ENCODE measurements at places on chromosomes 16 and 17.

GRCh38 chr17:17815062-17815406, 21.8 kb downstream of the SREBF1 start:
- DNase-seq = no peak

DNA sequence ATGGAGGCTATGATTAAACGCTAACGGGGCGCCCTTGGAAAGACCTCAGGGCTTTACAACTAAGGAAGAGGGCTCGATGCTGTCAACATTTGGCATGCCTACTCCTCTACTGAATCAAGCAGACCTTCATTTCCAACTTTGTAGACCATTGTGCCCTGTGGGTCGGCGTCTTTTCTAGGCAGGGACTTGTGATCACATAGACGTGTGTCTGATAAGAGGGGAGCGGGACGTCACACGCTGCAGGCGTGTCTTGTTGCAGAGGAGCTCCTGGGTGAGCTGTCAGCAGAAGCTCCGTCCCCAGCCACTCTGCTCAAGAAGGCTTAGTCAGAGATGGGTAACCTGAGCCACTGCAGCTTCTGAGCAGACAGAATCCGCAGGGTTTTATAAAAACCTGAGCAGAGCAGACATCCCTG, 2.8 kb downstream of the MAPK8IP3 start:
- DNase-seq = no peak

DNA sequence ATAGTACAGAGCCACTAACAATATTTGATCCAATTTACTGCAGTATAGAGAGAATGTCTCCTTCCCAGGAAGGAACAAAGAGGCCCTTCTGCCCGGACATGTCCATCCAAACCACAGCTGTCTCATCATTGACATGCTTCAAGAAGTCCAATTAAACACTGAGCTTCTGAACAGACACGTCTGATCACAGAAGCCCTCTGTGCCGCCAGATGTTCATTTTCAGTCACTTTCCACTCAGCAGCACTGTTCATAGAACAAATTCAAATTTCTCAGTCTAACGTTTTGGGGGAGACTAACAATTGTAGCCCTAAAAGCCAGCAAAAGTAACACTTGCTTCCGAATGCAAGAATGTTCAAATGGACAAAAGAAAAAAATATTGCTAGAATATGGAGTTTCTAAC, 15.3 kb downstream of the ZC3H7A start:
- no peak for DNase-seq

DNA sequence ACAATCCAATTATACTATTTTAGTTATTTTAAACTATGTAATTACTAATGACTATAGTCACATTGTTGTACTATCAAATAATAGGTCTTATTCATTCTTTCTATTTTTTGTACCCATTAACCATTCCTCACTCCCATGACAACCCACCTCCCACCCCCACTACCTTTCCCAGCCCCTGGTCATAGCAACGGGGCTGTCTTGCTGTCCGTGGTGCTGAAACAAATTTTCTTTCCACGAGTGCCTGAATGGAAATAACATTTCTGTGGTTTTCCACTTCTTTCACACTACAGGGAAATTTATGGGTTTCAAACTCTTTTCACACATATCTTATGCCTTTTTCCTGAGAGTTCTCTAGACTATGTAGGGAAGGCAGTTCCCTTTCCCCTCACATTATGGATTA, 326.6 kb downstream of the PHKB start:
- no peak for DNase-seq

DNA sequence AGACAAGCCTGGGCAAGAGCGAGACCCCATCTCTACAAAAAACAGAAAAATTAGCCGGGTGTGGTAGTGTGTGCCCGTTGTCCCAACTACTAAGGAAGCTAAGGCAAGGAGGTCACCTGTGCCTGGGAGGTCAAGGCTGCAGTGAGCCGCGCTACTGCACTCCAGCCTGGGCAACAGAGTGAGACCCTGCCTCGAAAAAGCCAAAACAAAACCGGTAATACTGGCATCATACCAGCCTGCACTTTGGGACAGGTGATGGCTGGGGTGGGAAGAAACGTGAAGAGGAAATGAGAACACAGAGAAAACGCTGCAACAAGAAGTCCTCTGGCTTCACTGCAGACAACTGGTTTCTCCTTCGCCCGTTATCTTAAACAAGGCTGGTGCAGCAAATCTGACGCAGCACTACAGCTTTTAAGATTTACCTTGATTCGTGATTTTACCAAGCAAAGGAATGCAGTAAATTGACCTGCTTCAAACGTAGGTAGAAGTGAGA, 725 bp upstream of the CASC3 start:
- no peak for DNase-seq

DNA sequence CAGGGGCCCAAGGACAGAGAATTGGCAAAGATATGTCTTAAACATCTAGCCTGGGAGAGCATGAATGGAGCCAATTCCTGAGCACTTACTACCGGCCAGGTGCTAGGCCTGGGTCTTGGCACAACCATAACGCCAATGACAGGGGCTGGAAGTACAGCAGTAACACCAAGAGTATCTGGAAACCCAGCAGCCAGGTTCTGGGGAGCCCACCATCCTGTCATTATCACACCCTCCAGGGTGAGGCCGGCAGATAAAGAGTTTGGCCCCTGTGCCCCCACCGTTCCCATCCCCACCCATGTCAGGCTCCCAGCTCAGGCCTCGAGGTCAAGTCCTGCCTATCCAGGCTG, 508 bp upstream of the TMC8 start:
- no peak for DNase-seq

GRCh38 chr16:89646906-89647305, 10.6 kb downstream of the CHMP1A start:
- DNase-seq = no peak

DNA sequence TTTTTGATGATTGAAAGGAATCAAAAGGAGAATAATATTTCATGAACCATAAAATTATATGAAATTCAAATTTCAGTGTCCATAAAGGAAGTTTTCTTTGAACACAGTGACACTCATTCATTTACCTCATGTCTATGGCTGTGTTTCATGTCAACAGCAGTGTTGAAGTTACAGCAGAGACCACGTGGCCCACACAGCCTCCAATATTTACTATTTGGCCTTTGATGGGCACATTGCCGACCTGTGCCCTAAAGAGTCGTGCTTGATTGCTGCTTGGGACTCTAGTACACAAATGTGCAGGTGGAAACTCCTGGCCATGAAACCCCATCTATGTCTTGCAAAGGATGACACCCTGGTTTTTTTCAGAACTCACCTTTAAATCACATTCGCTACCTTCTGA, 57.0 kb downstream of the CES1 start:
- DNase-seq = no peak

- no peak for DNase-seq
Observed at GRCh38 chr17:71003736-71004135, 834.4 kb downstream of the KCNJ2 start.

GRCh38 chr16:83402967-83403366, 404.8 kb upstream of the HSBP1 start:
- no peak for DNase-seq

- DNase-seq = no peak
Observed at GRCh38 chr16:66266436-66267291, 99.8 kb upstream of the CDH5 start.

DNA sequence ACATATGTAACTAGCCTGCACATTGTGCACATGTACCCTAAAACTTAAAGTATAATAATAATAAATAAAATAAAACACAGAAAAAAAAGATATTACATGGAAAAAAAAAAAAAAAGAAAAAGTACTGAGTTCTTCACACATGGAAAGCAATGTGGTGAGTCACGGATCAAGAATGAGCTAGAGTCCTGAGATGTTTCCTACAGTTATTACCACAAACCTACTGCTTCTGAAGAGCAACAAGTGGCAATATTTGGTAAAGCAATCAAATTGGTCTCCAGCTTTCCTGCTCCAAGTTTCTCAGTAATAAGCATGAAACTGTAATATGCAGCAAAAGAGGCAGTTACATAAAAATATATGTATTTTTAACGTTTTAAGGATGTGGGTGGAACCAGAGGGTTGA, 223.3 kb upstream of the SALL1 start:
- no peak for DNase-seq

GRCh38 chr16:51053775-51054174, 97.3 kb downstream of the SALL1 start:
- DNase-seq = no peak

DNA sequence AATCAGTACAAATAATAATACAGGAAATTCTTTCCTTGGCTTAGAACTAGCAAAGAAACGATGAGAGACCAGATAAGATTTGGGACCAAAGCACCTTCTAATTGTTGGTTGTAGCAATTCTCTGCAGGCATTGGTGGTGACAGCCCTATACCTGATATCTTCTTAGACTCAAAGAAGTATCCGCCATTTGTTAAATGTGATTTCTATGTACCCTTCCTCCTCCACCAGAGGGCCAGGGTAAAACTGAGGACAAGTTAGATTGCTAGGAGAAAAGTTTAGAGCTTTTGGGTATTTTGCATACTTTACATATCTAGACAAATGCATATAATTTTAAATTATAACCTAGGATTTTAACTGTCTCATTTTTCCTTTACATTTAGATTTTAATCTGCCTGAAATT, 304.3 kb downstream of the HS3ST4 start:
- no peak for DNase-seq

DNA sequence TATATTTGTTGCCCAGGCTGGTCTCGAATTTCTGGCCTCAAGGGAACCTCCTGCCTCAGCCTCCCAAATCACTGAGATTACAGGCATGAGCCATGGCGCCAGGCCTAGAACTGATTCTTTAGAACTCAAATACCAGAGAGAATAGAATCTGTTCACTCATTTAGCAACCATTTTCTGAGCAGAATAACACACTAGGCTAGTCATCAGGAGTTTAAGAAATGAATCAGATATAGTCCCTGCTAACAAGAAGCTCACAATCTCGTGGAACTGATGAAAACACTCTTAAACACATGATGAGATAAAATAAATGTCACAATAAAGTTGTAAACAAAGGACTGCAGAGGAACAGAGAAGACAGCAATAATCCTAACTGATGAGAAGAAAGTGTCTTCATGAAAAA, 55.8 kb upstream of the ADCY9 start:
- DNase-seq = no peak

GRCh38 chr16:11143372-11144035, 112.5 kb downstream of the SOCS1 start:
- no peak for DNase-seq

DNA sequence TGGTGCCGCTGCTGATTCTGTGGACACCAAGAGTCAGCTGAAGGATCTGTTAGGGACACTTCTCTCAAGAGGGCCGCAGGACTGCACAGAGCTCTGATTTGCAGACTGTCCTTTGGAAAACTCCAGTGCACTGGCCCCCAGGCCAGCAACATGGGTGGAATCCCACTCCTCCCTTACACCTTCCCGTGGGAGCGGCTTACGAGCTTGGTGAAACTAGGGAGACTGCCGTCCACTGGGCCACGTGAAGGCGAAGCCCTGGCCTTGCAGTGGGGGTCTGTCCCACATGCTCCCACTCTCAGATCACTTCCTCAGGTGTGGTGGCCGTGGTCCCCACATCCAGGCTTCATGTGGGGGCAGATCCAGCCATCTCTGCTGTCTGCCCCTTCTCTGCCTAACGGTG, 36.4 kb downstream of the PSME3IP1 start:
- DNase-seq = no peak

- DNase-seq = no peak
Observed at GRCh38 chr16:54373534-54374520, 87.2 kb upstream of the IRX3 start.

DNA sequence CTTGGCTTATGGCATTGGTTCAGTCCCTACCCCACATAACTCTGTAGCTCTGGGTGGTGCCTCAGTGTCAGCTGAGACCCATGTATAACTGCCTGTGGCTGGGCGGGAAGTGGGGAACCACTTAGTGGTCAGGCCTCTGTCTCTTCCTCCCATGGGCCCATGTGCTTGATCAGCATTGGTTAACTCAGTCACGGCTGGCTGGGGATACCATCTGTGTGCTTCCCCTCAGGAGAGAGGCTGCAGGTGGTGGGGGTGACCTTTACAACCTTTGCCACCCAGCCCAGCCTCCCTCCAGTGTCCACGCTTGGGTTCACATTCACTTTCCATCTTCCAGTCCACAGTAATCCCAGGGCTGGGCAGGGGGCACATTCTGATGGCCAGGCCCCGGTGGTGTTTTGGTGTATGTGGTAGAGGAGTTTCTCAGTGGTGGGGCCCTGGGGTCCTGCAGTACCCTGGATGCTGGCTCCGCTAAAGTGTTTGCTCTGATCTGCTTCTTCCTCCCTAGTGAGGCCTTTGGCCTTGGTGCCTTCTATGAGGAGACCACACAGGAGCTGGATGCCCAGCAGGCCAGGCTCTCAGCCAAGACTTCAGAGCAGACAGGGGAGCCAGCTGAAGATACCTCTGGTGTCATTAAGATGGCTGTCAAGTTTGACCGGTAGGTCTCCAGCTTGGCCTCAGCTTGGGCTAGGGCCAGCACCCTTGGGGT, 10.2 kb upstream of the NFATC3 start:
- peak; percentile 45 for DNase-seq

DNA sequence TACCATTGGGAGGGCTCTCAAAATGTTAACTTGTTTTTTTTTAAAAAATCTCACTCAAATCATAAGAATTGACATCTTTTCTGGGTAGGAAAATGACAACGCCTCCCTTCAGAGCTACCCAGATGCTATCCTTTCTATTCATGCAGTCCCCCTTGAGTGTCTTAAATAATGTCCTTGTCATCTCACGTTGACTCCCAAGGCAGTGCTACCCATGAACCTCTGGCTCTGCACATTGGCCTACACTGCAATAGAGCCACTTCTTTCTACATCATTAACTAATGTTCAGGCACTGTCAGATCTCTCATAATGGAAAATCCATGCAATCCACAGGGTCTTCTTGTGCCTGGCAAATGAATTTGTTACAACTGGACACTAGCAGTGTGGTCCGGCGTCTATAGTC, 569.8 kb upstream of the ZFHX3 start:
- DNase-seq = no peak

DNA sequence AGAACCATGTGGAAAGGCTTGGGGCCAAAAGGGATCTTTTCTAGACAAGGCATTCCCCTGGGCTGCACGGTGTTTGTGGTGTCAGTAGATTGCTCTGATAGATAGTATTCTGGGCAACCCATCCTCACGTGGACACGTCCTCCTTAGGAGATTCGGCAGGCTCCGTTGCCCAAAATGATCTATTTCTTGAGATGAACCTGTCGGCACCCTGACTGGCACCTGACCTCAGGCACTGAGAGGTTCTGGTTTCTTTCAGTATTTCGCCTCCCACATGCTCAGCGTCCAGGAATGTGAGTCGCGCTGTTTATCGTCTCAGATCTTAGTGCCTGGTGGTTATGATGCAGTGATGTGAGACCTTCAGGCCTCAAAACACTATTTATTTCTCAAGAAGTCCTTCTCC, 89.7 kb downstream of the MARCHF10 start:
- no peak for DNase-seq

- no peak for DNase-seq
Observed at GRCh38 chr16:66517586-66518263, 32.2 kb downstream of the TK2 start.

- no peak for DNase-seq
Observed at GRCh38 chr16:67248073-67248400, 742 bp upstream of the SLC9A5 start.
